ENCODE measurements at places on chromosomes 2 and 18. TPM values are rescaled to one million over a fixed set of nuclear protein-coding genes. Genes with fewer than 3 reads are reported as not detected.

DNA sequence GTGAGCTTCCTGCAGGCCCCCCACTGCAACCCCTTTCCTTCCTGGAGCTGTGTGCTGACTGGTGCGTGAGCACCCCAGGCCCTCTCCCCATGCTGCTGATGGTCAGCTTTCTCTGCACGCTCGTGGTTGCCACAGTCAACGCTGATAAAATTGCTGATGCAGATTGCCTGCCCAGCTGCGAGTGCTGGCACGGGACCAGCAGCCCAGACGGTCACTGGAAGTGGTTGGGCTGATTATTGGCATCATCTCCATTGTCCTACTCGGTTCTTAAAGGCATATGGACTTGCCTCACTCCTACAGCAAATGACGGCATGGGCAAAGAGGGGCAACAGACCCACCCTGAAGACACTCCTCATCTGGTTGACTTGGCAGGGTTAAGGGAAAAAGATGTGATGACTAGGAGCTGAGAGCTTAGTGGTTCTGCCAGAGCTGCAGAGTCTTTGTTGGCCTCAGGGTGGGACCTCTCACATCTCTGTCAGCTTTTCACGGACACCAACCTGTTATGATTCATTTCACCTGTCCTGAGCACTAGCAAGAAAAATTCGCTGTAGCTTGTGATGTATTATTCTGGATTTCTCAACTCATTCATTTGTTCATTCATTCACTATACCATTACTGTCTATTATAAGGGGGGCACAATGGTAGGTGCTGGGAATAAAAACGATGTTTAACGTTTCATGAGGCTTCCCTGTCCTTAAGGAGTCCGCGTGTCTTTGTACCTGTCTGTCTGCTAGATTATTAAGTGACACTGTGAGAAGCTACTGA lies 38.4 kb downstream of the PAX8 start:
- peak; percentile 71 for DNase-seq

Gene MC4R
- polyA plus RNA-seq, result 0.16 TPM

DNA sequence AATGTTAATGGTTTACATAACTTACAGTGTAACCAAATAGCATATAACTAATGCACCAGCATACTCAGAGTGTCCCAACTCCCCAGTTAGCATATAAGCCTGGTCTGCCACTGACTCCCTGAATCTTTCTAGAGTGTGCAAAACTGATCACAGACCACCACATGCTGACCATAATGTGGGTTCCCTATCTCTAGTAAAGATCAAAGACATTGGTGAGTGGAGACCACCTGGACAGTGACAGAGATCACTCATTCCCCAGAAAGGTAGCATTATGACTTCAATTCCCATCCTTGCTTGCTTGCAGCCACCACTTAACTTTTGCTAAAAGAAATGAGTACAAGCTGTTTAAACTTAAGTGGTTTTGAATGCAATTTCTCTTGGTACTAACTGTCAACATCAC lies 39.0 kb downstream of the KANSL1L start:
- DNase-seq, result no peak

Gene TP53I3
- polyA plus RNA-seq, result 25.8 TPM

DNA sequence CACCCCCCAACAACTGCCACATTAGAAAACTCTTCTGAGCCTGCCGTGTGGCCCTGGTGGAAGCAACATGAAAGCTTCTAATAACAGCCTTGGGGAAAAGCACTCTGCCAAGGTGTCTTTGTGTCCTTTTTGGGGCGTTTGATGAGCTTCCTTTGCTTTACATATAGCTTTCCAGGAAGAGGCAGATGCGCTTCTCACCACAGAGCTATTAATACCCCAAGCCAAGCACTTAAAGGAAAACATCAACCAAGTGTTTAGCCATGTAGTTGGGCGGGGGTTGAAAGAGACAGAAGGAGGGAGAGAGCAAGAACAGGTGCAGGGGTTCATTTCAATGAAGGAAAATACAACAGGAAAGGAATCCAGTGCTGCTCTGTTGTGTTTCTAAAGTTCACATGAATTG lies 176.1 kb downstream of the VAPA start:
- DNase-seq, result no peak

Gene CELF4
- polyA plus RNA-seq, result 1.1 TPM

- DNase-seq, result no peak
These were observed 484.2 kb upstream of the NRP2 start for GRCh38 chr2:205198140-205198525.

DNA sequence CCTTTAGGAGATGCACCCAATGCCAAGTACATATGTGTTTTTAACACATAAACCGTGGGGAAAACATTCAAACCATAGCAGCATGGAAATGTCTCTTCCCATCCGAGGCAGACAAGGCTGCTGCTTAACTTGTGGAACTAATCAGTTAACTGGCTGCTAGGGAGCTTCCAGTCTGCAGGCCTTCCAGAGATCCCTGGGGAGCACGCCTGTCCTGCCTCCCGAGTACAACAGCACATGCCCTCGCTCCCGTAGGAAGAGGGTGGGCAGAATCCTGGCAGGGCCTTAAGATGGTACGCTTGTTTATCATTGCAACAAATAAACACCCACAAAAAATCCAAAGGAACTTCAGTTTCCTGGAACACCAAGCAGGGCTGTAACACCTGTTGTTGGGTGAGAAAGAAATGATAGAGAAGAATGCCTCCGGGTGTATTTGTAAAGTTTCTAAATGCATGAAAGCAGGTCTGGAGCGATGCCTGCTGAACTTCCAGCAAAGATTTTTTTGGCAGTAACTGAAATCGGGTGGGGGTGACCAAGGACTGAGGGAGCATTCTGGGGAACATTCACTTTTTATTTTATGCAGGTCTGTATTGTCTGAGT lies 56.2 kb downstream of the EDAR start:
- DNase-seq, result no peak
